Activated T-cell treated with anti-CD3 and anti-CD28 coated beads, Interleukin-2, amount 50 U/mL, for 72 hours (primary cell): ENCODE measurements at places on chromosomes 5 and 9.

GRCh38 chr9:121321016-121321503, 49.0 kb downstream of the STOM start:
- DNase-seq = peak; percentile 15

GRCh38 chr5:93378073-93378472, 202.9 kb downstream of the NR2F1-AS1 start:
- DNase-seq = no peak

DNA sequence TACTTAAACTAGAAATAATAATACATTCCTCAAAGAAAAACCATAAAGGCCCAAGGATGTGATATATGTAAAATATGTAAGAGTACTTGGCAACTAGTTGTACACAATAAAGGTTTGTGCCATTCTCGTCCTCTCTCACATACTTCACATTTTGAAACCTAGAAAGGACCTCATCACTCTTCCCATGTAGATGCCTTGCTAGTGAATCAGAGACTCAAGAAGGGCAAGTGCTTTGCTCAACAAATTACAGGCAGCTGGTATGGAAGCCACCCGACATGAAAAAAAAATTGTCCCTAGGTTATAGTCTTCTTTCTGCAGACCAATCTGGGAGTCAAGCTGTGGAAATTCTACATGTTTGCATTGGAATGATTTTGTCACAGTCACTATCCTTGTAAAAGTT, 31.7 kb downstream of the ADRB2 start:
- DNase-seq = no peak

- no peak for DNase-seq
Observed at GRCh38 chr5:177509991-177510566, 453 bp upstream of the DOK3 start.

GRCh38 chr5:173514661-173515060, 101.8 kb downstream of the BOD1 start:
- DNase-seq = no peak

- DNase-seq = no peak
Observed at GRCh38 chr9:133814586-133815208, 76.5 kb upstream of the SARDH start.

DNA sequence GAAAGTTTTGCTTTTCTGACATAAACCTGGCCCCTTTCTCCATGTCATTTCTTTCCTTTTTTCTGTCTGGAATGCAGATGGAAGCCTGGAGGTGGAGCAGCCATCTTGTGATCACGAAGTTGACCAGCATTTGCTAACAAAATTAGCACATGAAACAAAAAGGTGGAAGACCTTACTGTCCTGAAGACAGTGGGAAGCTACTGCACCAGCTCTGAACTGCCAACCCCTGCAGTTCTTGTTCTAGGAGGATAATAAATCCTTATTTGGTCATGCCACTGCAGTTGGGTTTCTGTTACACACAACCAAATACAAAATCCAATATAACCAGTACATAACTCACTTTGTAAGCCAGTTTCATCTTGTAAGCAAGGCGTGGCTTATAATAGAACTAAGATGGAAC, 249.4 kb upstream of the TBCA start:
- DNase-seq = no peak

DNA sequence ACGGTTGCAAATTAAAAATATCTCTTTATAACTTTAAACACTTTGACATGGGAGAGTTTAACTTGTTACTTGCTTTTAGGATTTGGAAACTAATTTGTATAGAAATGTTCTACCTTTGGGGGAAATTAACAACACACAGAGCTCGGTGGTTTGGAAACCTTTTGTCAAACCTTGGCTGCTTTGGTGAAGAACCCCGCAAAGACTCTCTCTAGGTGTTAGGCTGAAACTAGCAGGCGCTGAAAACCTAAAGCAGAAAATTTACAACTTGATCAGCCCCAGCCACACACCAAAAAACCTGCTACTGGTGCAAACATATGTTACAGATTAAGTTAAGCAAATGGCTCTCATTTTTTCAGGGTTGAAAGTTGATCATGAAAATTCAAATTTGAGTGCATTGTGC, 25.8 kb downstream of the NR2F1 start:
- DNase-seq = no peak

DNA sequence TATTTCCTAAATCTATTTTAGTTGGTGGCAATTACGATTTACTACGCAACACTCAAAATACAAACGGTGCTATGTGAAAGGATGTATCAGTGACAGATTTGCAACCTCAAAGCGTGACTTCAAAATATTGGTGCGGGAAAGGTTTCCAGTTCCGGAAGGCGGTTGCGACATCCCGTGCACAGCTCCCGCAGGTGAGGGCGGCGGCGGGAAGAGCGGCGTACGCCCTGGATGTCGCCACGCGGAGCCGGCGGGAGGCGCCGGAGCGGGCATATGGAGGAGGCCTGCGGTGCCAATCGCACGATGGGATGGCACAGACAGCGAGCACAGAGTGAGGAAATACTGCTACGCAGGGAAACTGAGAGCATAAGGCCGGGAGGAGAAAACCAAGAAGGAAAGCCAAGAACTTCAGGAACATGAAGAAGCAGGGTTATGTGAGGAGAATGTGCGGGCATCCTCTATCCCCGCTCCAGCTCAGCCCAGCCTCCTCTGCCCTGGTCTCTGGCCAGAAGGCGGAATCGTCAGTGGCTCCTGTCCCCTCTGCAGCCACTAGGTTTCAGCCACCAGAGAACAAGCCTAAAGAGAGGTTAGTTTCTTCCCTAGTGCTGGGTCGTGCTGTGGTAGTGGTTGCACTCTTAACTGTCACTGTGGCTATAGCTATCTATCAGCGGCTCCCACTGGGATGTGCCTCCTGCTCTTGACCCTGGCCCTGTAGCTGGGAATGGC, 378.1 kb upstream of the TLE4 start:
- no peak for DNase-seq

- no peak for DNase-seq
Observed at GRCh38 chr9:135566552-135566951, 5.0 kb downstream of the PAEP start.

DNA sequence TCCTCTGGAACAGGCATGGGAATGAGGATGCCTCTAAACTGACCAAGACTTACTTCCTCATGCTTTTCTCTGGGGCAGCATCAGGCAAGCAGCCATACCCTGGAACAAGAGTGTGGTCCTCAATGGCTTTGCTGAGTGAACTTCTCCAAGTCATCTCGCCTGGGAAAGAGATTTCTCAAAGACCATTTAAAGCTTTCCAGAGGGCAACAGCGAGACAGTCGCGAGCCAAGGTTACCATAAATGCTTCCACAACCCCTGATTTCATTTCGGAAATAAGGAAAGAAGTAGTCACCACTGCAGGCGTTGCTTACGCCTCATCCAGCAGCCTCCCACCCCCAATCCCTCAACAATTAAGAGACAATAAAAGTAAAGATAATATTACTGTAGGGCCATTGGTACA, 1.1 kb upstream of the SNCAIP start:
- DNase-seq = no peak

GRCh38 chr5:155258161-155258560, 244.6 kb downstream of the KIF4B start:
- DNase-seq = no peak

- DNase-seq = no peak
Observed at GRCh38 chr9:27478322-27478721, 45.8 kb upstream of the IFNK start.

- no peak for DNase-seq
Observed at GRCh38 chr5:72286798-72287197, 33.2 kb downstream of the MRPS27 start.

DNA sequence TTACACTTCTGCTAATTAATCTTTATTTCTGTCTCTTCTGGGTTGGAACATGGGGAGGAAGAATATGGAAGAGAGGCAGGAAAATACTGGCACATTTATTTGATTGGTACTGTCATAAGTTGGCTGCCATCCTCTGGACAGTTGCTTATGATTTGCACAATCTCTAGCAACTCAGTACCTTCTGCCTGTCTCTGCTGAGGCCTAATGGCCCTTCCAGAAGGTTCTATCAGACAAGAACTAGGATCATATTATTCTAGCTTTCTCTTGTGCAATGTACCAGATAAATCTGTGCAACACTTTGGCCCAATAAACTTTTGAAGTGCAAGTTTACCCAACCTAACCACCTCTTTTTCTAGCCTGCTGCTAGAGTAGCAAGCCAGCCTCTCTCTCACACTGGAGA, 335.0 kb downstream of the ARRDC3 start:
- no peak for DNase-seq

- DNase-seq = peak; percentile 12
Observed at GRCh38 chr9:128276574-128277270, 646 bp downstream of the SWI5 start.

- peak; percentile 92 for DNase-seq
Observed at GRCh38 chr9:32384364-32385151, at the start of gene ACO1. ACO1 (plus strand) TSS chr9:32384643; CDS start chr9:32405507, 20,864 bp downstream.

GRCh38 chr9:28808042-28808441, 1234.8 kb upstream of the C9orf72 start:
- no peak for DNase-seq

DNA sequence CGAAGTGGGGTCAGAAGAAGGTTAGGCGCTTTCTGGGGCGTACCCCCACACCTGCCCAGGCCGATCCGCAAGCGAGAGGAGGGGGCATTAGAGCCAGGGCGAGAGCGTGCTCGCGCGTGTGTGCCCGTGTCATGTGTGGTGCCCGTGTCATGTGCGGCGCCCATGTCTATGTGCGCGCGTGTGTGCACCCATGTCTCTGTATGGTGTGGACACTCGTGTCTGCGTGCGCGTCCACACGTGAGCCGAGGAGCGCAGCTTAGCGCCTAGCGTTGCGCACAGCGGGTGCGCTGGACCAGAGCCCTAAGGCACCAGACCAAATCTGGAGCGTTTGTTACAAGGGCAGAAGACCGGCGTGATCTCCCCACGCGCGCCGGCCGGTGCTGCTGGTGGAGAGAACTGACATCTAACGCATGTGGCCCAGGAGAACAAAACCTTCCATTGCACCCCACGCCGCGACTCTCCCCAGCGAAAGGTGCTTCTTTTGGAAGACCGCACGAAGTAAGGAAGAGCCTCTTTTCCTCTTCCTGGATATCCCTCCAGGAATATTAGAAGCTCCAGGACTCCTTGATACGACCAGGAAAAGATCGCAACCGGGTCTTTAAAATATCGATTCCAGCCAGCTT, 644 bp downstream of the NIM1K start:
- DNase-seq = peak; percentile 43

GRCh38 chr5:107968998-107969397, 298.3 kb upstream of the EFNA5 start:
- DNase-seq = no peak

DNA sequence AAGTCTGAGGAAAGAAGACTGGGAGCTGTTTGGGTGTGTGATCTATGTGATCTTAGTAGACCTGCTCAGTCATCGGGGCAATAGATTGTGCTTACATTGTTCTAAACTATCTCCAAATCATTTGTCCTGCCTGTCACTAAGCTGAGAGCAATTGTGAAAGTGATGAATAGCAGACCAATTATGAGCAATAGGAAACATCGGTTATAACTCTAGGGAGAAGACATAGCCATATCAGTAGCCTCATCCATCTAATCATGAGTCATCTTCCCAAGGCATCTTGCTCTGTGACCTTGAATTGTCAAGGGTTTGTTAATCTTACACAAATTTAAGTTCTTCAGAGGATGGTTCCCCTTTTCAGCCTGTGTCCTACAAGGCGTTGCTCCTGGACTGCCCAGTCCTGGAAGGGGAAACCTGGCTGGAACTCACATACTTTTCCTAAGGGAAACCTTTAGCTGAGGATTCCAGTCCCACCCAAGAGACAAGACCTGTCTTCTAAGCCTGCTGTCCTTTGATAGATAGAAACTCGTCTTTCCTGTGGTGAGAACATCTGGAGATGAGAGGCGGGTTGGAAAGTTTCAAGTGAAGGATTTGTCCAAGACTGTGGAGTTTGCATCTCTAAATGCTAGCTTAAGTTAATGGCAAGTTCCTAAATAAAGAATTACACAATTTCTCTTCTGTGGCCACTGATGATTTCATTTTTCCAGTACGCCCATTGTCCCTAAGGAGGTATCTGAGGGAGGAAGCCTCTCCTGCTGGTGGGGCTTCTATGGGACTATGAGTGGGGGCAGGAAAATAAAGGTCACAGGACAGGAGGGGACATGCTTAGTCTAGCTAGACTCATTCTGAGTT, 53.9 kb upstream of the TRIM32 start:
- no peak for DNase-seq

- DNase-seq = no peak
Observed at GRCh38 chr5:57718155-57718554, 235.5 kb upstream of the ACTBL2 start.

GRCh38 chr9:113574441-113575262, 111.1 kb downstream of the RGS3 start:
- no peak for DNase-seq

GRCh38 chr5:7392693-7393024, 3.3 kb upstream of the ADCY2 start:
- DNase-seq = no peak

- no peak for DNase-seq
Observed at GRCh38 chr9:133493845-133494540, 15.1 kb upstream of the SLC2A6 start.

DNA sequence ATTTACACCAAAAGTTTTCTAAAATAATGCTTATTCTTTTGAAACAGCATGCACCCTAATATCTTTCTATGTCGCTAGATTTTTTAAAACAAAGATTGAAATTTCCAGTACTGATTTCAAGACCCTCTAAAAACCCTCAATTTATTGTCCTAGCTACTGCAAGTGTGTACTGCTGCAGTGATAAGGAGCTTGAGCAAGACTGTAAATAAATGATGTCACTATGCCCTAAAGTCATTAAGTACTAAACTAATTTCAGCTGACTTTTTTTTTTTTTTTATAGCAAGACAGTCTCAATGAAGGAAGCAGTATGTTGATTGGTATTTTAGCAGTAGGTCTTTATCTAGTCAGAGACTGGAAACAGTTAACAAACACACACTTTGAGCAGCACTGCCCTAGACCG, 12.2 kb upstream of the MIER3 start:
- DNase-seq = no peak

- DNase-seq = no peak
Observed at GRCh38 chr5:39648085-39648847, 223.5 kb upstream of the DAB2 start.

GRCh38 chr9:129624168-129624759, 1.7 kb upstream of the NTMT1 start:
- DNase-seq = peak; percentile 78

GRCh38 chr5:36153298-36153677, 1.4 kb downstream of the SKP2 start:
- no peak for DNase-seq

GRCh38 chr5:126527892-126528291, 67.1 kb downstream of the ALDH7A1 start:
- no peak for DNase-seq

DNA sequence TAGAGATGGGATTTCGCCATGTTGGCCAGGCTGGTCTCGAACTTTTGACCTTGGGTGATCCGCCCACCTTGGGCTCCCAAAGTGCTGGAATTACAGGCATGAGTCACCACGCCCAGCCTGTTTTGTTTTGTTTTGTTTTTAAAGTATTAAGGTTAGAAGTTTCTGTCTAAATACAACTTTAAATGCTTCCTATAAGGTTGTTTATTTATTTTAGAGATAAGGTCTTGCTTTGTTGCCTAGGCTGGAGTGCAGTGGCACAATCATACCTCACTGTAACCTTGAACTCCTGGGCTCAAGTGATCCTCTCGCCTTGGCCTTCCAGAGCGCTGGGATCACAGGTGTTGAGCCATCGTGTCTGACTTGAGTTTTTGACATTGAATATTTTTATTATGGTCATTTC, 11.4 kb downstream of the MRRF start:
- DNase-seq = no peak

GRCh38 chr9:696332-697323, 144.9 kb upstream of the DMRT1 start:
- no peak for DNase-seq

GRCh38 chr9:70043285-70043684, 363 bp upstream of the MAMDC2 start:
- no peak for DNase-seq
